ENCODE measurements at places on chromosomes 1 and 21.

DNA sequence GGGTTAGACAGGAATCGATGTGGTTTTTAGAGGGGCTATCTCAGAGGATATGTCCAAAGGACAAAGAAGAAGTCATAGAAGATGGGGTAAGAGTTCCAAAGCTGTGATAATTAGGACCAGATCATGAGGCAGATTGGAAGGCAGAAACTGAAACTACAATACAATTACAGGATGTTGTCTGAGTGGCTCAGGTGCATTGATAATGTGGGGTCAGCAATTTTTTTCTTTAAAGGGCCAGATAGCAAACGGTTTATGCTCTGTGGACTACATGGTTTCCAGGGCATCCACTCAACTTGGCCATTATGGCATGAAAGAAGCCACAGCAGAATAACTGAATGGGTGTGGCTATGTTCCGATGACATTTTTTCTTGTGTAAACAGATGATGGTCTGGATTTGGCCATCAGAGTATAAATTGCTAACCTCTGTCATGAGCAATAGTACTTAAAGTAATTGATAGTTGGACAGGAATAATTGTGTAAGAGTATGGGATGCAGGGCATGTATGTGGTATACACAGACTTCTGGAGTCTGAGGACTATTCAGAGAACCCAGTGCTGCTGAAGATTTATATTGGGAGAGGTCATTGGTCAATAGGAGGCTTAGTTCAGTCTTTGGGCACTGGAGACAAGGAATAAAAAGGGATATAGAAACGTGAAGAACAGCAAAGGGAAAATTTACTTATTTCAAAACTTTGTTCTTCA lies 198.4 kb upstream of the ADGRL4 start:
- DNase-seq: no peak

DNA sequence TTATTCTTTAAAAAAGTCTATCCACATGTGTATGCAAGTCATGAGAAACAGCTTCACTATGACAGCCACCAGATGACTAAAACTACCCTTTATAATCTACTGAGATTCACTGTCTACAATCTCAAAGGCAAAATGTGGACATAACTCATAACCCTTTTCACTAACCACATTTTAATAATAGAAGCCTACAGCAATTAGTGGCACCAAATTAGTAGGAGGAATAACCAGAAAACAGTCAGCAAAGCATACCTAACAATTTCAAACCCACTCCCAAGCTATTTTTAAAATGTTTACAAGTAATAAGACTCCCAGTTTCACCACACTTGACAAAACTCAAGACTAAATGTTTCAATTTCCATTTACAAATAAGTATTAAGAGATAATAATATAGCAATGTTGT lies 442.9 kb downstream of the PTPRC start:
- DNase-seq: no peak

GRCh38 chr1:52323731-52324130 lies 42.3 kb downstream of the CC2D1B start:
- DNase-seq: no peak

DNA sequence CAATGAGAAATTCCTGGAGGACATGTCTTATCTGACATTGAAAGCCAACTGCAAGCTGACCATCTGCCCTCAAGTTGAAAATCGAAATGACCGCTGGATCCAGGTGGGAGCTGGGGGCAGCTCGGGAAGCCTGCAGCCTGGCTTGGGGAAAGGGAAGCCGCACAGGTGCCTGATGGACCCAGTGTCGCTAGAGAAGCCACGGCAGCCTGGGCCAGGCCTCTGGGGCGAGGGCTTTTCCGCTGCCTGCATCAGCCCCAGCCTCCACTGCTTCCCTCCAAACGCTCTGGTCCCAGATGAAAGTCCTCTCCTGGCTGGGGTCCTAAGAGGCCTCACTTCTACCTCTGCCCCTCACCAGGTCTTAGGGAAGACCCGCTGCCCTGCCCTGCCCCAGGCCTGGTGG lies 18.8 kb upstream of the PADI3 start:
- no peak for DNase-seq

DNA sequence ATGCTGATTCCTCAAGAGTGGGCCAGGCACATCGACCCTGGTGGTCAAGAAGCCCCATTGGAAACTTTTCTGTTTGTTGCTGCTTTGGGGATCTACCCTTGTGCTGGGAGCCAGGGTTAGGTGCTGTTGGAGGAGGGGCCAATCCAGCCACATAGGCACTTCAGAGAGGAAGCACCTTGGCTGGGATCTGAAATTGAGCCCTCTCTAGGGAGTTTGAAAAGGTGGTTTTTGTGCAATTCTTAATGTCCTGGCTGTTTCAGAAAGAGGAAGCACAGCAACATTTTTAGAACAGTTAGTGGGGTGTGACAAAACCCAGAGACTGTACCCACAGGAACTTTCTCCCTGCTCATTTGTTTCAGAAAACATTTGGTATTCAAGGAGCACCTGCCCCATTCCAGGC lies 17.2 kb upstream of the BEND5 start:
- DNase-seq: no peak

DNA sequence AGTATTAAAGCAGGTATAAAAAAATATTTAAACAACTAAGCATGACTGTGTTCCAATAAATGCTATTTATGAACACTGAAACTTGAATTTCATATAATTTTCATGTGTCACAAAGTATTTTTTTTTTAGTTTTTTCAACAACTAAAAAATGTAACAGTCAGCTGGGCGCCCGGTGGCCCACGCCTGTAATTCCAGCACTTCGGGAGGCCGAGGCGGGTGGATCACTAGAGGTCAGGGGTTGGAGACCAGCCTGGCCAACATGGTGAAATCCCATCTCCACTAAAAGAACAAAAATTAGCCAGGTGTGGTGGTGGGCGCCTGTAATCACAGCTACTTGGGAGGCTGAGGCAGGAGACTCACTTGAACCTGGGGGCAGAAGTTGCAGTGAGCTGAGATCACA lies 42.4 kb downstream of the RWDD3 start:
- DNase-seq: no peak

GRCh38 chr1:219795363-219795917 lies 132.9 kb downstream of the SLC30A10 start:
- DNase-seq: no peak

GRCh38 chr1:155989242-155990004 lies 11.1 kb upstream of the ARHGEF2 start:
- no peak for DNase-seq

Measured in A549 (cell line).